Placental pericyte (primary cell): ENCODE measurements at places on chromosomes 12 and 14. TPM values are rescaled to one million over a fixed set of nuclear protein-coding genes. Genes with fewer than 3 reads are reported as not detected.

Gene AKAP5
- 0.86 and 1.1 TPM in 2 replicates for total RNA-seq

Gene CLEC6A
- total RNA-seq = not detected in 2 replicates

Gene TEAD4
- total RNA-seq = 17.9 and 19.9 TPM in 2 replicates

Gene AKT1
- total RNA-seq = 244 and 287 TPM in 2 replicates

Gene SIX4
- 6.3 and 16.6 TPM in 2 replicates for total RNA-seq

Gene TAS2R20
- 3.3 and 6.4 TPM in 2 replicates for total RNA-seq

Gene KRT71
- total RNA-seq = not detected in 2 replicates

Gene GLIPR1L1
- total RNA-seq = not detected in 2 replicates

Gene A2M
- 1.8 and 10.2 TPM in 2 replicates for total RNA-seq

Gene PTPN11
- 105 and 123 TPM in 2 replicates for total RNA-seq

Gene BCL11B
- total RNA-seq = not detected in 2 replicates

Gene PRKAG1
- 69.4 and 86.2 TPM in 2 replicates for total RNA-seq

Gene PSMA3
- total RNA-seq = 112 and 142 TPM in 2 replicates

Gene HOXC13
- total RNA-seq = under 0.01 TPM in 1 of 2 replicates, not detected in the other

Gene LIN7A
- 0.57 and 5.9 TPM in 2 replicates for total RNA-seq

Gene LMO3
- total RNA-seq = not detected in 2 replicates

Gene YEATS4
- total RNA-seq = 15.5 and 21.9 TPM in 2 replicates

Gene TAS2R50
- 3.9 and 4.6 TPM in 2 replicates for total RNA-seq

Gene GPR137C
- total RNA-seq = 0.43 and 0.44 TPM in 2 replicates

Gene TSPAN19
- total RNA-seq = not detected in 2 replicates

Gene HOXC12
- total RNA-seq = not detected in 2 replicates

Gene OR6C2
- not detected in 2 replicates for total RNA-seq

Gene KLRF2
- total RNA-seq = not detected in 2 replicates

Gene P2RX2
- not detected in 2 replicates for total RNA-seq

Gene HCFC2
- 8.5 and 19.9 TPM in 2 replicates for total RNA-seq

Gene VRTN
- total RNA-seq = not detected in 2 replicates

Gene KRT72
- total RNA-seq = not detected in 2 replicates

Gene RAB3IP
- total RNA-seq = 13.9 and 16.0 TPM in 2 replicates

Gene LTA4H
- 47.4 and 72.4 TPM in 2 replicates for total RNA-seq

Gene SLC7A8
- total RNA-seq = 1.1 TPM in 2 replicates

Gene CCDC177
- not detected in 2 replicates for total RNA-seq

Gene SIX6
- not detected in 2 replicates for total RNA-seq

Gene LPAR5
- total RNA-seq = not detected in 2 replicates

Gene FOXM1
- total RNA-seq = 2.6 and 41.4 TPM in 2 replicates

Gene ACRBP
- total RNA-seq = under 0.01 and 0.14 TPM in 2 replicates

Gene ITGA7
- under 0.01 and 0.14 TPM in 2 replicates for total RNA-seq

Gene ESYT1
- total RNA-seq = 334 and 363 TPM in 2 replicates

Gene C12orf54
- total RNA-seq = not detected in 2 replicates

Gene OTX2
- total RNA-seq = not detected in 2 replicates

Gene POLR3B
- total RNA-seq = 17.5 and 18.6 TPM in 2 replicates

Gene MSI1
- total RNA-seq = not detected in 2 replicates

Gene GPR65
- total RNA-seq = under 0.01 and 0.14 TPM in 2 replicates

Gene AICDA
- total RNA-seq = not detected in 2 replicates

Gene CEBPE
- not detected in 2 replicates for total RNA-seq

Gene PRB4
- not detected in 2 replicates for total RNA-seq

Gene NID2
- total RNA-seq = 237 and 855 TPM in 2 replicates

Gene RNASE13
- total RNA-seq = not detected in 2 replicates

Gene SERPINA12
- total RNA-seq = not detected in 2 replicates

Gene KLC1
- total RNA-seq = 213 and 281 TPM in 2 replicates

Gene FSCB
- 0.22 and 2.1 TPM in 2 replicates for total RNA-seq

Gene LETMD1
- 28.6 and 54.7 TPM in 2 replicates for total RNA-seq

Gene ERG28
- total RNA-seq = 7.7 and 15.8 TPM in 2 replicates
